ENCODE measurements at places on chromosomes 1 and 21.

DNA sequence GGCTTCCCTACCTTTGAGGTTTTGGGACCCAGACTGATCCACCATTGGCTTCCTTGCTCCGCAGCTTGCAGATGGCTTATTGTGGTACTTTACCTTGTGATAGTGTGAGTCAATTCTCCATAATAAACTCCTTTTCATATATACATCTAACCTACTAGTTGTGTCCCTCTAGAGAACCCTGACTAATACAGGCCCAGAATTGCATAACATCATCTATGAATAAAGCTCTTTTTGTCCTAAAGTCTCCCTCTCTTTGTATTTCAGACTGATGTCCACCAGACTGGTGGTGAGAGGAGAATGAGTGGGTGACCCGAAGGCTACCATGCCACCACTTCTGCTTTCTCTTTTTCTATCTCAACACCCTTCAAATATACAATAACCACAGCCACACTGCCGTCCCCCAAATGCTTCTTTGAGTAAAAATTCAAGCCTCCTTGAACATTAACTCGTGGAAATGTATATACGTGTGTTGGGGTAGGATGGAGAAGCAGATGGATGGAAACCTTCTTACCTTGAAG lies 265.7 kb downstream of the PTBP2 start:
- DNase-seq: no peak

GRCh38 chr1:206563367-206564207 lies 48.7 kb downstream of the EIF2D start:
- no peak for DNase-seq

- DNase-seq: no peak
These were observed 12.6 kb downstream of the PKP1 start for GRCh38 chr1:201295861-201296260.

GRCh38 chr1:182169203-182169602 lies 107.7 kb upstream of the ZNF648 start:
- no peak for DNase-seq

DNA sequence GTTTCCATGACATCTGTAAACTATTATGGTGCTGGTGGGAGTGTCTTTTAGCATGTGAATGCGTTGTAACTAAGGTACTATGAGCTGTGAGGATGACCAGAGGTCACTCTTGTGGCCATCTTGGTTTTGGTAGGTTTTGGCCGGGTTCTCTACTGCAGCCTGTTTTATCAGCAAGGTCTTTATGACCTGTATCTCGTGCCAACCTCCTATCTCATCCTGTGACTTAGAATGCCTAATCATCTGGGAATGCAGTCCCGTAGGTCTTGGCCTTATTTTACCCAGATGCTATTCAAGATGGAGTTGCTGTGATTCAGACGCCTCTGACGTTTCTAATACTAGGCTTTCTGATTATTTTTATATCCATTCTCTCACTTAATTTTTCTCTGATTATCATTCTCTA lies 9.4 kb downstream of the NCAM2 start:
- no peak for DNase-seq

- DNase-seq: no peak
These were observed 13.6 kb upstream of the LYPLAL1 start for GRCh38 chr1:219159946-219160645.

- DNase-seq: no peak
These were observed 71.0 kb downstream of the ST6GALNAC5 start for GRCh38 chr1:76938304-76938703.

DNA sequence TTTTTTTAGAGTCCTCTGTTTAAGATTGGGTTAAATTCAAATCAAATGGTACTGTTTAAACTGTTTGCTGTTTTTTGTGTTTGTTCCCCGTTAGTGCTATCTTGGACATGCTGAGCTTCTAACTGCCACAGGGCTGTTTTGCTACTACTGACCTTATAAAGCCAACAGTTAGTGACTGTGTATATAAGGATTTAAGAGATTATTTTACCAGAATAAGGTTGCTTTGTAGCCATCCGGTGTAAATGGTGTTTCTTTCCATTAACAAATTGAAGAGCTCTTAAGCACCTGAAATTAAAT lies 37.0 kb downstream of the ZNF281 start:
- DNase-seq: no peak

DNA sequence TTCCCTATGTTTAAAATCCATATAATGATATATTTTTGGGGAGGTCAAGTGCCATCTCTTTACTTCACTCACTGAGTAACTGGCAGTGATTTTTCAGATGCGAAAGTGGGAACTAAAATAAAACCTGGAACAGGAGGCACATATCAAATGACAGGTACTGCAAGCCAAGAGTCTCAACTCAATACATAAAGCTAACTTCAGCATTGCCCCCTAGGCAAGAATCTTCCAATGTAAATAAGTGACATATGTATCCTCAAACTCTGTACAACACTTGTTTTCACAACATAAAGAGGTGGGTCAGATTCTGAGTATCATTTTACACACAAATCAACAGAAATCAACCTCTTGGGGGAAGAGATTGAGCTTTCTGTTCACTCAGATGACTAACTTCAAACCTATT lies 18.1 kb downstream of the DCAF8 start:
- no peak for DNase-seq

- DNase-seq: no peak
These were observed 674.8 kb downstream of the PLPP3 start for GRCh38 chr1:55904541-55904940.

DNA sequence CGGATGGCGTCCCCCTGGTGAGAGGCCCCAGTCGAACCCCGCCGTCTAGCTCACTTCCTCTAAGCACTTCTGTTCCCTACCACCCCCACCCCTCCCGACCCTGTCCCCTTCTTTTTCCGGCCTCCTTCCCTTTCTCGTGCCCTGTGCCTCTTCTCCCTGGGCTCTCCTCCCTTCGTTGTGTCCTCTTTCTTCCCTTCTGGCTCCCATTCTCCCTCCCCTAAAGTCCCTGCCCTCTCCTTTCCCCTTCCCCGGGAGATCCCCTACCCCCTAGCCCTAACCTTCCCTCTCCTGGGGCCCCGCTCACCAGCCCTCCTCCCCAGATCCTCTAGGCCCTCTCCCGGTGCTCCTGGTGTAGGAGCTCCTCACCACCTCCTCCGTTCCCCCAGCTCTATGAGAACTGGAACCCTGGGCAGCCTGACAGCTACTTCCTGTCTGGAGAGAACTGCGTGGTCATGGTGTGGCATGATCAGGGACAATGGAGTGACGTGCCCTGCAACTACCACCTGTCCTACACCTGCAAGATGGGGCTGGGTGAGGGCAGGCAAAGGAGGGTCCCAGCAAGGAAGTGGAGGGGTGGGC lies 15.9 kb downstream of the BCAN start:
- DNase-seq: no peak

- peak; percentile 48 for DNase-seq
These were observed 4.0 kb downstream of the CASQ2 start for GRCh38 chr1:115764541-115764940.

- DNase-seq: no peak
These were observed 12.1 kb upstream of the FAM43B start for GRCh38 chr1:20540281-20540680.

DNA sequence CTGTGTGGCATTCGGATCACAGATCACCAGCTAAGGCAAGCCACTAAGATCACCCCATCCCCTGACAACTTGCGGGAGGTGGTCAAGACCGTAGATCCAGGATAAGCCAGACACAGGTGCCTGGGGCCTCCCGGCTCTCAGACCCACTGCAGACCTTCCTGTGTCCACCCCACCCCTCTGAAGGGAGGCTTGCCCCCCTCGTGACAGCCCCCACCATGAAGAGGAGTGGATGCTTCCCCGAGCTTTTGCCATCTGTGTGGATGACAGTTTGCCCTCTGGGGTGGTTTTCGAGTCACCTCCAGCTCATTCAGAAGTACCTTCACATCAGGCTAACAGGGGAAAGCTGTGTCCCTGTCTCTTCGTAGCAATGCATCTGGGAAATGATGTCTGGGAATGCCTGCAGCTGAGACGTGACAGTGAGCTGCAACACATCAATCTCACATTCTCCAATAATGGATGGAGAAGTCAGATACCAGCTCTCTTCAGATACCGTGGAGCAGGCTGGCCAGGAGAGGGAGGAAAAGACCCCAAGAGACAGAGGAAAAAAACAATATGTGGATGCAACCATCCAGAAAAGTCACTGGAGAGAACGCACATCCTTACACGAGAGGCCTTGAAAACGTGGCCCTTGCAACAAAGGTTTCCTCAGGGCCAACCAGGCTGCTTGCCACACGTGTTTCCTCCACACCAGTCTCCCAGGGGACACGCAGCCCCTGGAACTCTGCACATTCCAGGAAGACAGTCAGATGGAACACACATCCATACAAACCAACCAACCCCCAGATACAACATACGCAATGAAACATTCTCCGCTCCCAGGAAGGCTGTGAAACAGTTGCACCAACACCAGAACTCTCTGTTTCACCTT lies 20.4 kb upstream of the FHAD1 start:
- DNase-seq: no peak

- DNase-seq: peak; percentile 41
These were observed 17.3 kb downstream of the CHD5 start for GRCh38 chr1:6162773-6163172.

GRCh38 chr1:114549137-114549536 lies 32.3 kb downstream of the BCAS2 start:
- no peak for DNase-seq

- DNase-seq: no peak
These were observed 142.0 kb downstream of the FOXD2 start for GRCh38 chr1:47579809-47580208.

GRCh38 chr1:217048104-217048707 lies 325.0 kb upstream of the ESRRG start:
- peak; percentile 63 for DNase-seq

DNA sequence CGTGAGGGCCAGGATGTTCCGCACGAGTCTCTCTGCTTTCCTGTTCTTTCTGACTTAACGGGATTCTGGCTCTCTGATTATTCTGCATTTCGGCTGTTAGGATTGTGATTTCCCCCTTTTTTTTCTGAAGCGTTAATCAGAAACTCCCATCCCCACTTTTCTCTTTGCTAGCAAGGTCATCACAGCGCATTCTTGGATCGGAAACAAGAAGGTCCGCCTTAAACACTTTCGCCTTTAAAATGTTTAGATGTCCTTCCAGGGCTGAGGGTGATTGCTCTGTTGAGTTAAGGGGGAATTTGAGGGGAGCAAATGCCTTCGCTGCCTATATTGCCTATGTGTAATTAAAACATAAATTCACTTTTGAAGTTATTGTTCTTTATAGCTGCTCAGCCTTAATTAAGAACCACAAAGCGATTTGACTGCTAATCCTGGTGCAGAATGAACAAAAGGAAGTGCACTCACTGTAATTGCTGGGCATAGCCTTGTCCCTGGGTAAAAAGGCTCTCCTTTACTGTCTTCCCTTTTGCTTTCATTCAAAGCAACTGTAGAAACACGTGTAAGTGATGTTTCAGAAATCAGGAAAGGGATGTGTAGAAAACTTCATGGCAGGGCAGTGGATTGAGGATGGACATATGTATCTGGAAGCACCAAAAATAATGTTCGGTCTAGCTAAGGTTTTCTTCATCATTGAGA lies 1.2 kb downstream of the LAMC1 start:
- DNase-seq: no peak

DNA sequence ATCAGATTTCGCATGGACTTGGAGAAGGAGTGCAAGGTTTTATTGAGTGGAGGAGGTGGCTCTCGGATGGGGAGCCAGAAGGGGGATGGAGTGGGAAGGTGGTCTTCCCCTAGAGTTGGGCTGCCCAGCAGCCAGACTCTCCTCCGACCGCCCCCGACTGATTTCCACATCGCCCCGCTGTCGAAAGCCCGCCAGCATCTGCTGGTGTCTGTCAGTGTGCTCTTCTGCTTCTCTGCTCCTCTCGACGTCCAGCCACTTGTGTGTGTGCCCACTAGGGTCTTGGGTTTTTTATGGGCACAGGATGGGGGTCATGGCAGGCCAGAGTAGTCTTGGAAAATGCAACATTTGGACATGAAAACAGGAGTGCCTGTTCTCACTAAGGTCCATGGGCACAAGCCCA lies 40.1 kb downstream of the EVA1C start:
- DNase-seq: no peak

DNA sequence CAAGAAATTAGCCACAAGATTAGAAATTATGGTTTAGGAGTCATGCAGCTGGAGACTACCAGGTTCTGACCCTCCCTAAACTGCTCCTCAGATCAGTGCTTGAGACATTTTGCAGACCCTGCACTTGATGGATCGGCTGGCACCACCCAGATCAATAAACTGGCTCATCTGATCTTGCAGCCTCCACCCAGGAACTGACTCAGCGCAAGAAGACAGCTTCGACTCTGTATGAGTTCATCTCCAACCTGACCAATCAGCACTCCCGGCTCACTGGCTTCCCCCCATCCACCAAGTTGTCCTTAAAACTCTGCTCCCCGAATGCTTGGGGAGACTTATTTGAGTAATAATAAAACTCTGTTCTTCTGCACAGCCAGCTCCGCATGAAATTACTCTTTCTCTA lies 40.0 kb downstream of the L1TD1 start:
- no peak for DNase-seq

GRCh38 chr1:8025061-8025670 lies 943 bp downstream of the ERRFI1 start:
- peak; percentile 36 for DNase-seq

DNA sequence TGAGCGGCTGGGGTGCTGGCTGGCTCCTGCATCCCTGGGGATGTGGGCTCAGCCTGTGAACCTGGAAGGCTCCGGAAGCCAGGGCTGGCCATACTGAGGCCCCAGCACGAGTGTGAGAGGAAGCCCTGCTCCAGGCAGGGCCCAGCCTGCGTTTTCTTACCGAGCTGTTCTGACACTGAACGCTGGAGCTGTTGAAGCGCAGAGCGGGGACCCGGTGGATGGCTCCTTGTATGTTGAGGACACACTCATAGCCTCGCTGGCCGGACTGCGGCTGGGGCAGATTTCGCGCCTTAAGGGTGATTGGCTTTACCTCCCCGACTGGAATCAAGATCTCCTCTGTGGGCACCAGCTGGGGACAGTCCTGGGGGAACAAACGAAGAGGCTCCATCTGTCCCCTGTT lies 160.0 kb downstream of the PLXNA2 start:
- DNase-seq: no peak

- no peak for DNase-seq
These were observed 259.2 kb downstream of the FMN2 start for GRCh38 chr1:240350910-240351331.

DNA sequence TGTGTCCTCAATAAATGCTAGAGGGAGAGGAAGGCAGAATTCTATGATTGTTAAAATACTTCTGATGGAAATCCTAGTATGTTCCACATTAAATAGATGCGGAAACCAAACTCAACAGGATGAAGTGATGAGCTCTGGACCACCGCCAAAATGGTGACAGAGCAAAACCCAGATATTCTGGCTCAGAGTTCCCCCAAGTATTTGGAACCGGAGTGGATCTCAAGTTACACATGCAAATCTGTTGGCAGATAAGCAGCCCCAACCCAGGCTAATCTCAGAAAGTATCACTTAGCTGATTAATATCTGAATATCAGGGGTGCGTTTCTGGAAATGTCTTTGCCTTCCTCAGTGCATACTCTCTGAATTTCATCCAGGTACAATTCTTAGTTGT lies 17.4 kb upstream of the GRHL3 start:
- DNase-seq: no peak

GRCh38 chr1:212077028-212077427 lies 41.5 kb downstream of the DTL start:
- DNase-seq: no peak

DNA sequence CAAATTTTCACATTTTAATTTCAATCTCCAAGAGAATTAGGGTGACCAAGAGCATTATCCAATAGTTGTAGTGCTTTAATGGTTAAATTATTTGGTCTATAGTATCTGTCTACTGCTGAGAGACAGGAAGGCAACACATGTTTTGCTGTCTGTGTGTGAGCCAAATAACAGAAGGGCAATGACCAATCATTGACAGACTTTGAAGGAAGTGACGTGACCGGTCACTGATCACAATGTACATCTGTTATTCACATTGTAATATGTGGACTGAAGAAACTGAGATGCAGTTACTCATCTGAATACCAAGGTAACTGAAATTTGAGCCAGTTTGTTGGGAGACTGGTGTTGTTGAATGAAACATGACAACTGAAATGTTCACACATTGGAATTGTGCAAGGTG lies 196.7 kb downstream of the LRRC40 start:
- DNase-seq: no peak
